ENCODE measurements at places on chromosomes 3 and 15. TPM values are rescaled to one million over a fixed set of nuclear protein-coding genes. Genes with fewer than 3 reads are reported as not detected.
A peak's percentile ranks its signal among the peaks of the same experiment; 100 is the strongest.

DNA sequence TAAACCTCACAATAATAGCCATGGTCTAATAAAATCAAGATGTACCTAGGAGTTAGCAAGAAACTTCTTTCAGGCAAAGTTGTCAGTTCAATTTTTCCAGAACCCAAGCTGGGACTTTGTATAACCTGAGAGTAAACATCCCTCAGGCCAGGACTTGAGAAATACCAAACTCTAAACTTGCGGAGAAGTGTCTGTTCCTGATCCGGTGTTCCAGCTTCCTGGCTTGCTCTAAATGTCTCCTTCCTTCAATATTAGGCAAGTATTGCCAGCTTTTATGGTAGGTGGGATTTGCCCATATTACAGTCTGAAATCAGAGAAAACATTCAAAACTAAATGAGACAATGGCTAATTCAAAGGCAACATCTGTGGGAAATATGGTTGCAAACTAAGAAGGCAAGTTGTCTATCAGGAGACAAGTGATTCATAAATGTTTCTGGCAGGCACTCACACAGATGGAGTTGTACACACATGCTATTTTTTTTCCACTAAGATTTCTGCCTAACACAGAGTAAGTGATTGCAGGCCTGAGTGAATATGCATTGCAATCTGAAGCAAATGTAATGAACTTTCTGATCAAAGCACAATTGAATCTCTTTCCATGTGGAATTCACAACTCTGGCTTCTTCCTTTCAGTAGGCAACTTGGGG is 88.3 kb upstream of the COL8A1 start:
- DNase-seq, result no peak

EXD1 gene
- not detected for total RNA-seq

- peak; percentile 10 for DNase-seq
Observed at GRCh38 chr3:126549861-126550487, 8.8 kb downstream of the C3orf22 start.

- no peak for DNase-seq
Observed at GRCh38 chr3:81299481-81299880, 462.0 kb downstream of the GBE1 start.

DNA sequence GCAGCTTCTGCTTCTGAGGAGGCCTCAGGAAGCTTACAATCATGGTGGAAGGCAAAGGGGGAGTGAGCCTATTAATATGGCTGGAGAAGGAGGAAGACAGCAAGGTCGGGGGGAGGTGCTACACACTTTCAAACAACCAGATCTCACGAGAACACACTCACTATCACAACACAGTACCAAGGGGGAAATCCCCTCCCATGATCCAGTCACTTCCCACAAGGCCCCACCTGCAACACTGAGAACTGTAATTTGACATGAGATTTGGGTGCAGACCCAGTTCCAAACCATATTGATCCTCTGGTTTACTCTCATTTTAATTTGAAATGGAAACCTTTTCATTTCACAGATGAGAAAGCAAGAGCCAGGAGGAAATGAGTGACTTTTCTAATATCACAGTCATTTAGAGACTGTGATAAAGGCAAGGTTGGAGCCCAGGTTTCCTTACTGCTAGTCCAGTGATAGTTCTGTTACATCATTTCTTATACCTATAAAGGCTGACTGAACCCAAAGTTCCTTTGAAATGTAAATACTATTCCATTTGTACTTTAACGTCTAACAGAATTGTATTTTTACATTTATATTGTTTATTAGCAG is 105.8 kb upstream of the GAP43 start:
- DNase-seq, result no peak

- DNase-seq, result no peak
Observed at GRCh38 chr15:34065261-34065660, 26.3 kb upstream of the AVEN start.

GRCh38 chr3:53361852-53362251 is 14.5 kb upstream of the DCP1A start:
- no peak for DNase-seq

LMCD1 gene
- total RNA-seq, result 253 TPM

DNA sequence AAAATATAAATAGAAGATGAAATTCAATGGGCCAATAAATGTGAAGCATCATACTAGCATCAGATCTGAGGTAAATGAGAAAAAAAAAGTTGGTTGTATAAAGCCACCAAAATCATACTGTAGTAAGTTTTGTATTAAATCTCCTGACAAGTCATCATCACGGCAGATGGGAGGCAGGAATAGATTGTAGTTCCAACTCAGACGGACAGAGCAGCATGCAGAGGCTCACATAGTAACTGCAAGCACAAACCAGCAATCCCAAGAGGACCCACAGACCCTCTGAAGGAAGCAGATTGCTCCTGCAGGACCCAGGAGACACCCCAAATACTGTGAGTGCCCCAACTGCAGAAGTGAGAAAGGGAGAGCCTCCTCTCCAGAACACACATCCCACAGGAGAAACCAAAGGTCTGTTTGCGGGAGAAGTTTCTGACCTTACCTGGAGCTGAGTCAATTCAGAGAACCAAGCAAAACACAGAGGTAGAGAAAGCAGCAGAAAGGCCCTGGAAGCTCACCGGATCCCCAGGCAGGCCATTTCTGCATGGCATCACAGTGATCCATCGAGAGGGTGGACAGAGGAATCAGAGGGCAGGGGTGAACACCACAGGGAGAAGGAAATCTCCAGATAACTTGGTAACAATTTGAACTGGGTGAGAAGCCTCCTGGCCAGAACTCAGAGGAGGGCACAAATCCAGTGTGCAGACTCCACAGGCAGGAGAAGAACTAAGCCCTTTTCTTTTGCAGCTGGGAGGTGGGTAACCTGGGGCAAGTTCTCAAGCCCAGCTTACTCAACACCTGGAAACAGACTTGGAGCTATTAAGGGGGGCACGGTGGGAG is 141.6 kb upstream of the ARHGEF26 start:
- DNase-seq, result no peak

Measured in omental fat pad (tissue), 4 donors.